ENCODE measurements at places on chromosomes 6 and 20. TPM values are rescaled to one million over a fixed set of nuclear protein-coding genes. Genes with fewer than 3 reads are reported as not detected.

Gene RIPPLY2
- not detected for total RNA-seq

DNA sequence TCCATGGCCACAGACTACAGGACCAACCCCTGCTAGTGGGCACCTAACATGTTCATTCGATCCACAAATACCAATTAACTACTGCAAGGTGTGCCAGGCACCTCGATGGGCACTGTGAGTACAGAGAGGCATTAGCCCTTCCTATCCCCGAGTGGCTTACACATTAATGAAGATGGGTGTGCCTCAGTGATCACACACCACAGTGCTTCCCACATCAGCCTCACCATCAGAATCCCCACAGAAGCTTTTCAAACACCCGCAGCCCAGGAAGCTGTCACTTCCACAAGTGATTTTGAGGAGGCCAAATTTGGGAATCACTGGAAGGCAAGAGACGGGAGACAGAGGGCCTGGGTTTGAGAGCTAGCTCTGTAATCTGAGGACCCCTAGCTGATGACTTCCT lies 23.7 kb downstream of the EZR start:
- no peak for DNase-seq

DNA sequence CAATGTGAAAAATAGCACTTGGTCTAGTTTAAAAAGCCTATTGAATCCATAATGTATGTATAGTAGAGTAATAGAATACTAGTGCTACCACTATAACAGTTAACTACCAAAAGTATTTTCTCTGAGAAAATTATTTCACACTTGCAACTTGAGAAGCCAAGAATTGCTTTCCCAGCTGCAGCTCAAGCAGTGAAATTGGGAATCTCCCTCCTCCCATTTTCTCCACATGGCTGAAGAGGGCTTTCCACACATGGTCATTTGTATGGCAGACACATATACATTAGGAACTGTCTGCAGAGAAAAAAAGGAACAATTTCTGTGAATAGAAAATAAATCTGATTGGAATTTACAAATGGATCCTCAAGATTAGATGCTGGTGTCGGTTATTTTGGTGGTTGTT lies 34.5 kb downstream of the TOMM6 start:
- no peak for DNase-seq

Gene ZSCAN23
- 0.89 TPM for total RNA-seq

DNA sequence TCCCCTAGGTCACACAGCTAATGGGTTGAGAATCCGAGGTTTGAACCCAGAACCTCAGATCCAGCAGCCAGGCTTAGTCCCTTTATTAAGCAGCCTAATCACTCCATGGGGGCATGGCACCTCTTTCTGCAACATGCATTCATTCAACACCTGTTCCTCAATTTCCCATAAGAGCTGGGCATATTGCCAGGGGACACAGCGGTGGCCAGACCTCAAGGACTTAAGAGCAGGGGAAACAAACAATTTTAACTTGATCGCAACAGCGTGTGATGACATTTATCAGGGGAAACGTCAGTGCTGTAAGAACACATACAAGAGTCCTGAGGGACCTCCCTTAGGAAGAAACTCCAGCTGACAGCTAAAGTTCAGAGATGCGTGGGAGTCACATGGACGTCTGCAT lies 267.4 kb upstream of the CDH4 start:
- no peak for DNase-seq

DNA sequence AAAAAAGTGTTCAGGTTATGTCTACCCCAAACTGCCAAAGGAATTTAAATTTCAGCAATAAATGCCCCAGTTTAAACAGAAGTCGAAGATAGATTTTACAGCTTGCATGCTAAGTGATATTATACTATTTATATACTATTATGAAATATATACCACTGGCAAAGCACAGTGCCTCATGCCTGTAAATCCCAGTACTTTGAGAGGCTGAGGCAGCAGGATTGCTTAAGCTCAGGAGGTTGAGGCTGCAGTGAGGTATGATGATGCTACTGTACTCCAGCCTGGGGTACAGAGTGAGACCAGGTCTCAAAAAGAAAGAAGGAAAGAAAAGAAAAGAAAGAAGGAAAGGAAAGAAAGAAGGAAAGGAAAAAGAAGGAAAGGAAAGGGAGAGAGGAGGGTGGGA lies 102.1 kb downstream of the MTFR2 start:
- DNase-seq = no peak

Data from mucosa of descending colon (tissue), 3 donors.